CD4-positive, alpha-beta T cell treated with Interleukin-6 for 4 hours (primary cell): ENCODE measurements at places on chromosomes 3 and 15.

GRCh38 chr3:127790882-127791183 is 31.5 kb downstream of the MGLL start:
- no peak for DNase-seq

- peak; percentile 31 for DNase-seq
These were observed 3.3 kb downstream of the PPP4R2 start for GRCh38 chr3:72999951-73000350.

GRCh38 chr3:27567251-27567650 is 83.1 kb upstream of the SLC4A7 start:
- DNase-seq: no peak

GRCh38 chr3:196941729-196942225 is 551 bp downstream of the NCBP2 start:
- peak; percentile 64 for DNase-seq

GRCh38 chr3:46702246-46703012 is 1.2 kb downstream of the TMIE start:
- DNase-seq: no peak

GRCh38 chr3:118167571-118167970 is 867.1 kb downstream of the IGSF11 start:
- DNase-seq: no peak

- no peak for DNase-seq
These were observed 79.0 kb downstream of the IGF1R start for GRCh38 chr15:98727115-98728040.

- DNase-seq: no peak
These were observed 62.2 kb downstream of the TLNRD1 start for GRCh38 chr15:81062937-81063336.

GRCh38 chr3:28328188-28329151 is 20.1 kb upstream of the ZCWPW2 start:
- no peak for DNase-seq

GRCh38 chr3:56800130-56800831 is 1.5 kb downstream of the ARHGEF3 start:
- peak; percentile 86 for DNase-seq

DNA sequence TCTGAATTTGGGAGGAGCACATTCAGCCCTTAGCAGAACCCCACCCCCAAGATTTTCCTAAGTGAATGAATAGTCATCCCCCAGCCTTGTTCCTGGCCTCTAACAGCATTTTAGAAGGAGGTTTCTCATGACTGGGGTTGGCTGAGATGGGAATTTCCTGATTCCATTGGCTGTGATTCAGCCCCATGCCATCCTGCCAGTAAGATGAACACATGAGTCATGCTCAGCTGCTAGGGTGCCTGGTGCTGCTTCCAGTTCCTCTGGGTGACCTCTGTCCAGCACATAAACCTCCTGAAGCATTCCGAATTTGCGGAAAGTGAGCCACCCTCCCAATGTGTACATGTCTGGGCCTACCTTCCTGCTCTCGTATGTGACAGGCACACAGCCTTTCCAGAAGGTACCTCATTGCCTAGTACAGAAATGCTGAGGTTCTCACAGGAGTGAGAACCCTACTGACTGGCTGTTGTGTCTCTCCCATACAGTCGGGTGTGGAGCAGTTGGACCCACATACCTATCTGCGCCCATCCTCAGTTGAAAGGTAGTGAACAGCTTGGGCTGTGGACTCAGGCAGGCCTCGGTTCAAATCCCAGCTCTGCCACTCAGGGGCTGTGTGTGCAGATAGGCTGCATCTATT is 91.7 kb downstream of the APBA2 start:
- no peak for DNase-seq

DNA sequence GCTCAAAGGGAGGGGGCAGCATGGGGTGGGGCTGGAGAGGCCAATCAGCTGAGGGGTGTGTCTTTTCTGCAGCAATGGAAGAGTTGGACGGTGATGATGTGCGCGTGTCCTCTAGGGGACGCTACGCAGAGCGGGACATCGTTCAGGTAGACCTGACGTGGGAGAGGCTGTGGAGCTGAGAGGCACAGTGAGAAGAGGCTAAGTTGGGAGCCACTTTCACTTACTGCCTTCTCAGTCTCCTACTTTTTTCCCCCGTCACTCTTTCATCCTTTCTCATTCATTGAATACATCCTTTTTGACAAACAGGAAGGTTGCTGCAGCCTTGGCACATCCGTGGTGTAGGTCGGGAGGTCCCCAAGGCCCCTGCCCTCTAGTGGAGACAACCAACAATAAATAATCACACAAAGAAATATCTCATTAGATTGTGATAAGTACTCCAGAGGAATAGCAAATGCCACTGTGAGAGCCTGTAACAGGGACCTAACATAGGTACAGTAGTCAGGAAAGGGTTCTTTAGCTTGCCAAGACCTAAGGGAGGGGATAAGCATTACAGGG is 4.4 kb upstream of the BRPF1 start:
- peak; percentile 71 for DNase-seq

GRCh38 chr3:180749796-180750195 is 70.5 kb upstream of the CCDC39 start:
- no peak for DNase-seq

GRCh38 chr15:92780843-92781242 is 119.3 kb upstream of the CHD2 start:
- no peak for DNase-seq

DNA sequence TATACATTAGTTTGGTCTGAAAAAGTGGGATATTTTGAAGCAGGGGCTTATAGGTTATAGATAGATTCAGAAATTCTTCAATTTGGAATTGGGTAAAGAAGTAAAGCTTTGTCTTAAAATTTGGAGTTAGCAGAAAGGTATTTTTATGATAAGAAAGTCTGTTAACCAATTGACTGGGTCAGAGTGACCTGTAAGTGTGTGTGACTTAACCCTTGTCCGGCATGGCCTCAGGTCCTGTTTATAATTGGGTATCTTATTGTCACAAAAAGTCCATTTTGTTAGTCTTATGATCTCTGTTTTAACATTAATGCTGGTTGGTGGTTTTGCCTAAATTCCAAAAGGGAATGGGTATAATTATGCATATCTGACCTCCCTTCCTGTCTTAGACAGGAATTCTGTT is 444.2 kb upstream of the NAALADL2 start:
- no peak for DNase-seq

GRCh38 chr15:31230630-31231485 is 95.8 kb upstream of the KLF13 start:
- DNase-seq: no peak

- DNase-seq: no peak
These were observed 37.5 kb downstream of the FEM1B start for GRCh38 chr15:68315035-68315434.

- no peak for DNase-seq
These were observed 93.5 kb upstream of the PRICKLE2 start for GRCh38 chr3:64318668-64319271.

GRCh38 chr15:86432861-86433260 is 353.2 kb downstream of the AGBL1 start:
- no peak for DNase-seq

- no peak for DNase-seq
These were observed 276.7 kb downstream of the CNTN4 start for GRCh38 chr3:2375376-2375775.

- DNase-seq: no peak
These were observed 1.4 kb downstream of the TMC3 start for GRCh38 chr15:81372575-81372974.

- peak; percentile 50 for DNase-seq
These were observed 352 bp downstream of the CHRD start for GRCh38 chr3:184380185-184380626.

- no peak for DNase-seq
These were observed 459.8 kb downstream of the MCTP2 start for GRCh38 chr15:94691169-94691568.

DNA sequence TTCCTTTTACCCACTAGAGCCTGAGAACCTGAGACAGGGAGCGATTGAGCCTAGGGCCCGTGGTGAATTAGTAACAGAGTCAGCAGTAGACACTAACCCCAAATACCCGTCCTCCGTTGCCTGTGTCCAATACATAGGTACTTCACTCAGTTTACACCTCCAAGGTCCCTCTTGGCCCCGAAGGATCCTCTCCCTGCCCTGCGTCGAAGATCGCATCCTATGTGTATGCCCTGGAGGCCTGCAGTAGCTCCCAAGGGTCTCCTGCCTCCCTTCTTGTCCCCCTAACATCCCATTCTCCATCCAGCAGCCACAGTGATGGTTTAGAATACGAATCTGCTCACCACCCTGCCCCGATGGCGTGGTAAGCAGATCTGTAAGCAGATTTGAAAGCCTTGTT is 67.0 kb downstream of the ISG20 start:
- no peak for DNase-seq

- no peak for DNase-seq
These were observed 849 bp downstream of the RRP9 start for GRCh38 chr3:51940648-51941462.

GRCh38 chr3:5317557-5317956 is 130.1 kb downstream of the EDEM1 start:
- no peak for DNase-seq

DNA sequence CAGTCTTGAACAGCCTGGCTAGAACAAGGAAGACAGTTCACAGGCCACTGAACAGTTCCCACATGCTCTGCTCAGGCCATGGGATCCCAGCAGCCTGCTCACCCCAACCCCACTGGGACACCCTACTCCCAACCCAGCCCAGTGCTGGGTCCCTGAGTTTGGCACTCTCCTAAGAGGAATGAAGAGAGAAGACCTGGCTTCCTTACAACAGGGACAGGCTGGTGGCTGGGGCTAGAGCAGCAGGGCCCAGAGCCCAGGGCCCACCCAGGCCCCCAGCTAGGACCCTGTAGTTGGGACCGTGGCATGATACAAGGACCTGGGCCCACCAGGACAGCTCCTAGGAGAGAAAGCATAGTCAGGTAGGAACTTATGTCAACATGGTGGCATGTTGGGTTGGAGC is 43.4 kb downstream of the SEMA3G start:
- no peak for DNase-seq

DNA sequence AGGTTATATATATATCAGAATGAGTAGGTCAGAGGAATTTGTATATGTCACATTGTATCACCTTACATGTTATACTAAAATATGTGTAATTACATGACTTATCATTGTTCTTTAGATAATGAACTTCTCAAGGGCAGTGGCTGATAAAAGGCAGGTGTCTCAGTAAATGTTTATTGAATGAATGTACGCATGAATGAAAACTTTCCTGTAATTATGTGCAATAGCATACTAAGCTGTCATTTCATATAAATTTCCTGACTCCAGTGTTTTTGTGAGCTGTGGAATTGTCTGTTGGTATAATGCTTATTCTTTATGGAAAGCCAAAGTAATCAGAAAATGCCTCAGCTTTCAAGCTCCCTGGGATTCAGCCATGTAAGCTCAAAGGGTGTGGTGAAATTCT is 4.2 kb downstream of the TBC1D23 start:
- DNase-seq: no peak

- DNase-seq: no peak
These were observed 21.5 kb downstream of the MRPS25 start for GRCh38 chr3:15043408-15044171.

- no peak for DNase-seq
These were observed 6.9 kb downstream of the KIF7 start for GRCh38 chr15:89648106-89649012.

GRCh38 chr3:152071924-152072323 is 196.8 kb upstream of the MBNL1 start:
- DNase-seq: peak; percentile 3

GRCh38 chr3:53230041-53230621 is 25.7 kb downstream of the TKT start:
- DNase-seq: no peak

DNA sequence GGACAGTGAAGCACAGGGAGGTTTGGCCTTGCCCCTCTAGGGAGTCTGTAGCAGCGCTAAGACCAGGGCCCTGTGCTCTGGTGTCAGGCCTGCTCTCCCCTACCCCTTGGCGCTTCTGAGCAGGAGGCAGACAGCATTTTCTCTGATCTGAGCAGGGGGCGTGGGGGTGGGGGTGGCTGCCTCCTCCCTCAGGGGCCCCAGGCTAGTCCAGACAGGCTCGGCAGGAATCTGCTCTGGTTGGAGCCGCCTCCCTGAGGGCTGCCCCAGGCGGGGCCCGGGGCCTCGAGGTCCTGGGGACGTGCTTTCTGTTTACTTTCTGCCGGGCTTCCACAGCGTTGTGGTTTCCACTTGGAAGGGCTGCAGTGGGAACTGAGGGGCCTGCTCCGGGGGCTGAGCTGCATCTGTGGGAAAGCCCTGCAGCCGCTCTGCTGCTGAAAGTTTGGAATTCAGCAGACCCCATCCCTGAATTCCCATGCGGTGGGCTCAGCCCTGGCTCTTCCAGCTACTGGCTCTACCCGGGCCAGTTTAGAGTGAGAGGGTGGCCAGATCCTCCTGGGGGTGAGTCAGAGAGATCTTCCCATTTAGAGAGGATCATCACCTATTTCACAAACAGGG is 105.4 kb downstream of the LINGO1 start:
- DNase-seq: no peak

GRCh38 chr3:4551051-4551711 is 58.0 kb downstream of the ITPR1 start:
- no peak for DNase-seq
